ENCODE measurements at places on chromosomes 1 and 21. TPM values are rescaled to one million over a fixed set of nuclear protein-coding genes. Genes with fewer than 3 reads are reported as not detected.

Gene SLAMF8
- total RNA-seq, result not detected

Gene IGFN1
- not detected for total RNA-seq

- no peak for DNase-seq
These were observed 56.3 kb downstream of the MORN1 start for GRCh38 chr1:2334883-2335534.

GRCh38 chr1:89761901-89762300, 58.9 kb upstream of the LRRC8D start:
- peak; percentile 10 for DNase-seq

DNA sequence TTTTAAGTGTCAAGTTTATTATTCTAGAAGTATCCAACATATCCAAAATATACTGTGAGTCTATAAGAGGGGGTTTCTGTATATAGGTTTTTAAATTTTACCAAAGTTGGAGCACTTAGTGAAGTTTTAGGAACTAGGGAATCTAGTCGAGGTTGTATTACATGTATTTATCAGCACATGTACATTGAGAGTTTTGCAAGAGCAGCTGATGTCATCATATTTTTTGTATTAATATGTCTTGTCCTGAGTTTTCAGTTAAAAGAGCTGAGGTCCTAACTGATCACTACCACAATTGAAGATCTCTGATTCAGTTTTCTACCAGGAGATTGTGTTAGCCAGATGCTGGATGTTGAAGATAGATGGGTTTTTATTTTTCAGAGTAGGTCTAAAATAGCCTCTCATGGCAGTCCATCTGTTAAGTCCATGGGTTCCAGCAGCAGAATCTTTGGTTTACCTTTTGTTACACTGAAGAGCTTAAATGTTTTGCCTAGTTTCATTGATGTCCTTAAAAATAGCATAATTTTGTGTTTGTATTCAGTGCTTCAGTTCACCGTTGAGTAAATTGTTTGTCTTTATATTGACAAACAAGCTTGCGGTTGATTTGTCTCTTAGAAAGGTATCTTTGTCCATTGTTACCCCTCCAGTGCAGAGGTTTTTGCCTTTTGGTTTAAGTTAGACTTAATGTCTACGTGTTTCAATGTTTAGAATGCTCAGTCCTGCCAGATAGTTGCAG, 16.0 kb downstream of the YBX1 start:
- no peak for DNase-seq

GRCh38 chr1:21355956-21356355, 65.7 kb upstream of the ECE1 start:
- no peak for DNase-seq

DNA sequence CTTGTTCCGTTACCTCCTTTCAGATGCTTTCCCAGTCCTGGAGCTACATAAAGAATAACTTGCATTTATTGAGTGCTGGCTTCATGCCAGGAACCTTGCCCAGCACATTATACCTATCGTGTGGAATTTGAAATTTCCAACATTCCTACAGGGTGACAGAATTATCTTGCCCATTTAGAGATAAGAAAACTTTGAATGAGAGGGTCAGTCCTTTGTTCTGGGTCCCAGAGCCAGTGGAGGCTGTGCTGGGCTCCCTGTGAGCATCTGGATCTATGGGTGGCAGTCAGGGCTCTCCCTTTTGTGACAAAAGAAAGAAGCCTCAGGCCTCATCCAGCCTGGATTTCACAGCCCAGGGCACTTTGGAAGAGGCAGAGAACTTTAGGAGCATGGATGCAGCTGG, 3.2 kb downstream of the GSTM4 start:
- peak; percentile 45 for DNase-seq

DNA sequence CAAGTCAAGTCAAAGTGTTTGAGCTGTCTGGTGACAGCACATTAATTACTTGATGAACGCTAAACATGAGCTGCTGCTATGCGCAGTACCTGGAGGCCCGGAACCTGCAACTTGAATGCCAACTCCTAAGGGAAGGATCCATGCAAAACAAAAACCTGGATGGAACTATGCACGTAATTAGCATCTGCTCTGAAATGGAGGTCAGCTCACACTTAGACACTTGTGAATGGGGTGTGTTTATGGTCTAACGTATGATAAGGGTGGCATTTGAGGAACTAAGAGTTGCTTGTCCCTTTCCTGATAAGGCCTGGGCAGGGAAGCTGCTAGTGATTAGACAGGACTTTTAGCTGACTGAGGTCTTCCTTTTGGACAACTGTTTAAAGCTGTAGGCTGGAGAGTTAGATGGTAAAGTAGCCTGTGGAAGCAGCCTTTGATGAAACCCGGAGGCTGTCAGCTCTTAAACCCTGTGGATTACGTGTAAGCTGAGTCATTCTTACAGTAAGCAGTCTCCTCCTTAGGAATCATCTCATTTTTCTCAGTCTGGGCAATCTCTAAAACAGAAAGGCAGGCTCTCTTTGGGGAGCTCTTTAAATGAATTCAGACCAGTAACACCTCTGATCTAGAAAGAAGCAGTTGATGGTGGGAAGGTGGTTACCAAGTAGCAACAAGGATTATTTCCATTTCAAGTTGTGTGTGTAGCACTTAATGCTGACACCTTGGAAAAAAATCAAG, 6.8 kb downstream of the TENT5C start:
- no peak for DNase-seq

DNA sequence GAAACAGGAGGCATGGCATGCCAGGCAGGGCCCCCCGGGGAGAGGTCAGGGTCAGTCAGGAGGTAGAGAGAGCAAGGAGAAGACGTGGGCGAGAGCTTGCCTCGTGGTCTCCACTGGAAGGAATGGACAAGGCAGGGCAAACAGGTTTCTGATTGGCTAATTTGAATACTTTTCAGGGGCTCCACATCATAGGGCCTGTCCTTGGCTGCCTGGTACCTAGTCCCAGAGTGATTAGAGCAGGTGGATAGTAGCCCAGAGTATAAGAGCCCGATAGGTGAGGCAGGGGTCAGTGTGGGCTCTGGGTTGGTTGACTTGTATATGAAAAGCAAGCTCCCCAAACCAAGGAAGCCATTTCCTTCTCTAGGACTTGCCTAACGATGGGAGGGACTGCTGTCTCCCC, 178.6 kb downstream of the ZP4 start:
- no peak for DNase-seq

DNA sequence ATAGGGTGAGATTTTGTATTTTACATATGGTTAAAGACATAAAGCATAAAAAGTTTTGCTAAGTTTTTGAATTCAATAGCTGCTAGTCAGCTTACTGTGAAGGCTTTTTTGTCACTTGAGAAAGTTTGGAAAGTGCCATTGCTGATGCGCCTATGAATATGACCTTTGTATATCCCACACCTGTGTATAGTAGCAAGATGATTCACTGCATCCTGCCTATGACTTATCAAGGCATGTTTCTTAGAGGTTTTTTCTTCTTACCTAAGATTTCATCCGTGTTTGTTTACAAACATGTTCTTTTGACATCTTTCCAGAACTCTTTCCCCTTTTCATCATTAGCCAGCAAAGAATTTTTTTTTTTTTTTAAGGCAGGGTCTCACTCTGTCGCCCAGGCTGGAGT, 51.5 kb downstream of the PRKAA2 start:
- DNase-seq, result no peak

DNA sequence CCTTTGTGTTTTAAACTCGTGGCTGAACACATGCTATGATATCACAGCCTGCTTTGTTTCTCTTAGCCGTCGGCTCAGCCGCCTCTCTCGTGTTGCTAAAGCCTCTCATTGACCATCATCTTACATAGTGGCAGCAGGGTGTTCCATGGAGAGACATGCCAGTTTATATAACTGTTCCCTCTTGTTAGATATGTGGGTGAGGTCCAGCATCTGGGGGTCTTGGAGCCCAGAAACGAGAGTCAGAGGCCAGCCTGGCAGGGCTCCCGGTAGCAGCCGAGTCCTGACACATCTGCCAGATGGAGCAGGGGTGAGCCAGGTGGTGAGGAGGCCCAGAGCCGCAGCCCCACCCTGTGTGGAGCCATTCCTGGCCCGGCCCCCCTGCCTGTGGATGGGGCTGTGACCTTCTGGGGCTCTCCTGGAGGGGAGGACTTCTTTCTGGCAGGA, 11.9 kb downstream of the PODN start:
- no peak for DNase-seq

GRCh38 chr21:38787461-38788274, 18.1 kb upstream of the ETS2 start:
- DNase-seq, result peak; percentile 89

DNA sequence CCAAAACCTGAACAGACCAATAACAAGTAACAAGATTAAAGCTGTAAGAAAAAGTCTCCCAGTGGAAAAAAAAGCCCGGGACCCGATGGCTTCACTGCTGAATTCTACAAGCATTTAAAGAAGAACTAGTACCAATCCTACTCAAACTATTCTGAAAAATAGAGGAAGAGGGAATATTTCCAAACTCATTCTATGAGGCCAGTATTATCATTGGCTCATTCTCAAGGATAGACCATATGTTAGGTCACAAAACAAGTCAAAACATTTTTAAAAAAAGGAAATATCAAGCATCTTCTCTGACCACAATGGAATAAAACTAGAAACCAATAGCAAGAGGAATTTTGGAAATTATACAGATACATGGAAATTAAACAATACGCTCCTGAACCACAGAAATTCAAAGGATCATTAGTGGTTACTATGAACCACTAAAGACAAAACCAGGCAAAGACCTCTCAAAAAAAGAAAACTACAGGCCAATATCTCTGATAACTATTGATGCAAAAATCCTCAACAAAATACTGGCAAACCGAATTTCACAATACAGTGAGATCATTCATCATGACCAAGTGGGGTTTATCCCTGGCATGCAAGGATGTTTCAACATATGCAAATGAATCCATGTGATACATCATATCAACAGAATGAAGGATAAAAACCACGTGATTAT, 13.9 kb upstream of the IL20 start:
- no peak for DNase-seq

- no peak for DNase-seq
These were observed 39.3 kb downstream of the PLEKHA6 start for GRCh38 chr1:204320382-204320804.

DNA sequence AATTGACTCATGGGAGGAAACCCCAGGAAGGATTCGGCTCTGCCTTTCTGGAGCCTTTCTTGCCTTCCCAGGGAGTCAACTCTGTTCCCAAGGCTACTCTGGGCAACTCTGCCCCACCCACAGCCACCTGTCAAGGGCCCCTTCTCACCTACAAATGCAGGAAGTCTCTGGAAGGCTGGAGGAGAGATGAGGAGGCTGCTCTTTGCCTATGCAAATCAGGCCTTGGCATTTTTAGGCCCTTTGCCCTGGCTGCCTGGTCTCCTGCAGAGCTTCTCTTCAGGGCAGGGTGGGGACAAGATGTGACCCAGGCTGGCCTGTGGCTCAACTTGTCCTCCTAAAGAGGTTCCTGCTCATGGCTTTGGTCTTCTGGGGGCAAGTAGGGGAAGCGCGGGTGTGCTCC, 5.4 kb downstream of the SLC6A9 start:
- DNase-seq, result peak; percentile 43

DNA sequence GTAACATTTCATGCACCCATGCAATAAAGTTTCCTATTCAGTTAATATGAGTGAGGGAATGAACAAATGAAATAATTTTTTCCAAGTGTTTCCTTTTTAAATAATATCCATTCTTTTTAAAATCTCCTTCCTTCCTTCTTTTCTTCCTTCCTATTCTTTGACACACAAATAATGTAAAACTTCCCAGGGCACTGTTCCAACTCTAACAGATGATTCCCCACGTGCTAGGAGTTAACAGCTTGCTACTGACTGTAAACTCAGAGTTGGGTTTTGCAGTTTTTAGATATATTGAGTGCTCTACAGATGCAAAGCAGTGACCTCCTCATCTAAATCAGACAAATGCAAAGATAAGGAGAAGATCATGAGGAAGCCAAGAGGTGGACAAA, 54.0 kb upstream of the POU2F1 start:
- no peak for DNase-seq

DNA sequence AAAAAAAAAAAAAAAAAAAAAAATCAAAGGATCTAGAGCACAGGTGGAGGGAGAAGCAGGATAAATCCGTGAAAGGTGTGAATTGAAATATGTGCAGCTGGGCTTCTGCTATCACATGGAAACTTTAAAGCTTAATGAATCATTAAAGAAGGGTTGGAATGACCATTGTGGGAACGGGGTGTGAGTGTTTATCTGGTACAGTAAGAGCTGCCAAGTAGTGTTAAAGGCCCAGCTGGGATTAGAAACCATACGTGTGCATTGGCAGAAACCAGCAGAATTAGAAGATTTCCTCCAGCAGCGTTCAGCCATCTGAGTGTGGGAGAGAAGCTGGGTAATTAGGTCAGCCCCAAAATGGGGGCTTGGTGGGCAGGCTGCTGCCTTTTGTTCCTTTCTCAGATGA, 13.5 kb downstream of the FALEC start:
- peak; percentile 47 for DNase-seq

GRCh38 chr1:19554090-19554489, 68.8 kb upstream of the CAPZB start:
- DNase-seq, result no peak

DNA sequence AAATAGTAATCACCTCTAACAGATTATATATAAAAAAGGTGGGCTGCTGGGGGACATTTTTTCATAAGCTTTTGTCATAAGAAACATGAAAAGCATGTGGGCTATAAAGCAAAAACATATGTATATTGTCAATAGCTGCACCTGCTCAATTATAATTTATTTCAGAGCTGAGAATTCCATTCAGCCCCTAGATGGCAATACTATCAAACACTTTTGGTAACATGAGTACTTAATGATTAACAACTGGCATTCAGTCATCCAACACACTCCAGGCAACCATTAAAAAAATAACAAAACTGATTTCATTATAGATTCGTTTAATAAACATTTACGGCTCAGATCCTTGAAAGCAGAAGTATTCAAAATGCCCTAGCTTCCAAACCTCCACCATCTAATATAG, 115.1 kb downstream of the KCTD3 start:
- DNase-seq, result peak; percentile 25

DNA sequence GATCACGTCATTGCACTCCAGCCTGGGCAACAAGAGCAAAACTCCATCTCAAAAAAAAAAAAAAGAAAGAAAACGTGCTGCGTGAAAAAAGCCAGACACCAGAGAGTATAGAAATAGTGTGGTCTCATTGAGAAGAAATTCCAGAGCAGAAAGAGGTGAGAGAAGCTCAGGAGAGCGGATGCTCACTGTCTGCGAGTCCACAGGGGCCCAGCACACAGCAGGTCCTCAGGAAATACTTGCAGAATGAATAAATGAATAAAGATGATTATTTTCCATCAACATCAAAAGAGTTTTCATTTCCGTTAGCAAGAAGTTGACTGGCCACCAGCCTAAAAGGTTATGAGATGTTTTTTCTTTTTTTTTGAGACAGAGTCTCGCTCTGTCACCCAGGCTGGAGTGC, 14.4 kb downstream of the CASP9 start:
- no peak for DNase-seq

DNA sequence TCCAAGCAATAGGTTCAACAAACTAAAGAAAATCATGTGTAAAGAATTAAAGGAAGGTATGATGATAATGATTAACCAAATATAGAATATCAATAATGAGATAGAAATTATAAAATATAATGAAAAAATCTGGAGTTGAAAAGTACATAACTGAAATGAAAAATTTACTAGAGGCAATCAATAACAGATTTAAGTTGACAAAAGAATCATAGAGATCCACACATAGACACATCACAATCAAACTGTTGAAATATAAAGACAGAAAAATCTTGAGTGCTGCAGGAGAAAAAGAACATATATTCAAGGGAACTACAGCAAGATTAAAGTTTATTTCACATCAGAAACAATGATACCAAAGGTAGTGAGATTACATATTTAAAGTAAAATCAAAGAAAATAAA, 63.7 kb downstream of the RNASEL start:
- no peak for DNase-seq

All from Calu3 (cell line).